Forelimb muscle (tissue), 1 donor: ENCODE measurements at places on chromosomes 16 and 17.

- no peak for DNase-seq
Observed at GRCh38 chr17:73711184-73711583, 66.9 kb upstream of the SDK2 start.

DNA sequence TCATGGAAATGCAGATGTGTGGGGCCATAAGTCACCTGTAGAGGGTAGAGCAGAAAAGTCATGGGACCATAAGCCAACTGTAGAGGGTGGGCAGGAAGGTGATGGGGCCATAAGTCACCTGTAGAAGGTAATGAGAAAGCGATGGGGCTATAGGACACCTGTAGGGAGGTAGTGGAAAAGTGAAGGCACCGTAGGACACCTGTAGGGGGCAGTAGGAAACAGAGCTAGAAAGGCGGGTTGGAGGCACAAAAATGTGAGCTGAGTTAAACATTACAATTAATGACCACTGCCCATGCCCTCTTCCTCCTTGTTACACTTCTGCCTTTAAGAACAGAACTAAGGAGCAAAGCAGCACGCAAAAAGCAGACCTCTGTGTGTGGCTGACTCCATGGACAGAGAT lies 150.1 kb downstream of the SHISA6 start:
- DNase-seq: no peak

- no peak for DNase-seq
Observed at GRCh38 chr16:1976216-1976520, 4.3 kb downstream of the TBL3 start.

- no peak for DNase-seq
Observed at GRCh38 chr17:65235284-65235683, 98.1 kb downstream of the RGS9 start.

- no peak for DNase-seq
Observed at GRCh38 chr17:37802712-37803416, 58.0 kb upstream of the HNF1B start.

DNA sequence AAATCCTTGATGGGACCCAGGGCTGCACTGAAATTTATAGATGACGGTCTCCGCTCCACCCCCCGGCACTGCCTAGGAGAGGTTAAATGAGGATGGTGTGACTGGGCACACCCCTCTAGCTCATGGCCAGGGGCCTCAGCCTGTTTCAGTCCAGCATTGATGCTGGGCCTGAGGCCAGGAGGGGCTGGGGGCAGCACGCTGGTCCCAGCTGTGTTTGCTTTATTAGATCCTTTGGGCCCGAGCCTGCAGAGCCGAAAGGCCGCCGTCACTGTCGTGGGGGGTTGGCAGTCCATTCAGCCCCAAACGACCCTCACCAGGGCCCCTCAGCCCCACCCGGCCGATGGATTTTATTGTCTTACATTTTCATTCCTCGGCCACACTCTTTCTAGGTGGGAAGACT lies 10.8 kb upstream of the DOK4 start:
- no peak for DNase-seq

- DNase-seq: no peak
Observed at GRCh38 chr16:10961231-10961630, 16.9 kb downstream of the CLEC16A start.

GRCh38 chr17:78676412-78677302 lies 99.5 kb upstream of the DNAH17 start:
- no peak for DNase-seq

DNA sequence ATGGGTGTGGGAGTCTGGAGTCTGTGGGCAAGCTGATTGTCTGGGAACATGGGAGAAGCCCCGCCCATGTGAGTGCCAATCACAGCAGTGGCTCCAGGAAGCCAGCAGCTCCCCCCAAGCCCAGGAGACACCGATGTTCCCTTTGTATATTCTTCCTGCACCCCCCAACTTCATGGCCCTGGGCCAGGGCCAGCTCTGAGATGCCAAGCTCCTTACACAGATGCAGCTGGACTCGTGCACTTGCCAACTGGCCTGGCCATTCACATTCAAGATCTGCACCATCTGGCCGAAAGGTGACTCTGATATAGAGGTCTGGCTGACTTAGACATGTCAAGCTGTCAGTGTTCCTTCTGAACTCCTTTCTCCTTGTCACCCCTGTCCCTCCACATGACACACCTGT lies 50.5 kb downstream of the CACNG5 start:
- DNase-seq: no peak

GRCh38 chr17:38320482-38320881 lies 23.3 kb downstream of the GPR179 start:
- no peak for DNase-seq
